Esophagus muscularis mucosa (tissue), 4 donors: ENCODE measurements at places on chromosomes 11 and 22. TPM values are rescaled to one million over a fixed set of nuclear protein-coding genes. Genes with fewer than 3 reads are reported as not detected.
A peak's percentile ranks its signal among the peaks of the same experiment; 100 is the strongest.

RASD2 gene
- total RNA-seq: 19.1 TPM

DNA sequence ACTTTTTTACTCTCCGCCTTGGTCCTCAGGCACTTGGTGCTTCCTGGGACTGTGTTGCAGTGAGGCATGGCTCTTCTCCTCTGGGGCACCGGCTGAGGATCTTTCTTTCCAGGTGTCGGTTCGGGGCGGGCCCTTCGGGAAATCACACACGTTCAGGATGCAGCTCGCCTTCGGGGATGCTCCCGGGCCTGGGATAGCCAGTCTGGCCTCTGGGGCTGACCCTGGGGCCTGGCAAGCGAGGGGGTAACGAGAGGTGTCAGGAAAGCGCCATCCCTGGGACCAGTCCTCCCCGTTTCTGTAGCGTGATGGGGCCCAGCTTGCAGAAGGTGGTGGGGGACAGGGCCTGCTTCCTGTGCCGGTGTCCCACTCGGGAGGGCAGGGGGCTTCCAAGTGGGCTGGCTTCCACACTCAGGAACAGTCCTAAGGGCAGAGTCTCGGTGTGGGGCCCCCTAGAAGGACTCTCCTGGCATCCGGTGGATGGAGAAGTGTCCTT, 53.6 kb downstream of the LRP5 start:
- H3K4me3 ChIP-seq: no peak overlapping the region
- peaks cover 27% of the 10 kb centered on the region for H3K36me3 ChIP-seq
- DNase-seq: no peak
- peaks cover 37% of the 10 kb centered on the region for H3K4me1 ChIP-seq
- H3K27me3 ChIP-seq: no peaks in the 10 kb centered on the region

GRCh38 chr11:60786811-60787567, 1.9 kb downstream of the MS4A10 start:
- no peak overlapping the region for H3K4me3 ChIP-seq
- H3K27me3 ChIP-seq: no peaks in the 10 kb centered on the region
- no peaks in the 10 kb centered on the region for H3K36me3 ChIP-seq
- peaks cover 31% of the 10 kb centered on the region for H3K4me1 ChIP-seq
- H3K27ac ChIP-seq: no peak overlapping the region
- DNase-seq: no peak

GRCh38 chr11:112412383-112412782, 151.7 kb upstream of the PLET1 start:
- H3K4me1 ChIP-seq: no peaks in the 10 kb centered on the region
- H3K36me3 ChIP-seq: no peaks in the 10 kb centered on the region
- H3K27ac ChIP-seq: no peak overlapping the region
- no peak overlapping the region for H3K4me3 ChIP-seq
- peaks cover 7% of the 10 kb centered on the region for H3K27me3 ChIP-seq
- peak; percentile 45 for DNase-seq

DNA sequence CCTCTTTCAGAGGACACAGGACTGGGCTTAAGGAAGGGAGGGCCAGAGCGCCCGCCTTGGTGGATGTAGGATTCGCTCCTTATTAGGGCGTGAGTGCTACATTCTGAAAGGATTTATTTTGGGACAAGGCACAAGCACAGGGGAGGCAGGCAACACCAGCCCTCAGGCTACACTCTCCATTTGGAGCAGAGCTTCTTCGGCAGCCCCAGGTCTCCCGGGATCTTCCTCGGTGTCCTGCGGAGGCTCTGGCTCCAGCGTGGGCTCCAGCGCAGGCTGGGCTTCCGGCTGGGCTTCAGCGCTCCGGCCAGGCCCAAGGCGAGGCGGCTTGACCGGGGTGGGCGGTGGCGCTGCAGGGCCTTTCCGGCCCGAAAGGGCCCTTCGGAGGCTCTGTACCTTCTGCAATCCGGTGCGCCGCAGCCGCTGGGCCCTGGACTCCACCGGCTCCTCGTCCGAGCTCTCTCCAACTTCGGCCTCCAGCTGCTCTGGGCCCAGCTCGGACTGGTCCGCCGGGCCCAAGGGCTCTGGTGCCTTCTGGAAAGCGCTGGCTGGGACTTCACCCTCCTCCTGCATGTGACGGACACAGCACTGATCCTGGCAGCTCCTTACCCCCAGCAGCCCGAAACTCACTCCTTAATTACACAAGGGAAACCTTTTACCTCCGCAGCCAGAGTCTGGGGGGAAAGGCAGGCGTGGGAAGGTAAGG, 1.1 kb downstream of the CAVIN3 start:
- H3K4me3 ChIP-seq: peak overlapping the region; percentile 66
- H3K36me3 ChIP-seq: no peaks in the 10 kb centered on the region
- no peak for DNase-seq
